Activated T-cell treated with anti-CD3 and anti-CD28 coated beads for 24 hours (primary cell): ENCODE measurements at places on chromosomes 11 and 22.

DNA sequence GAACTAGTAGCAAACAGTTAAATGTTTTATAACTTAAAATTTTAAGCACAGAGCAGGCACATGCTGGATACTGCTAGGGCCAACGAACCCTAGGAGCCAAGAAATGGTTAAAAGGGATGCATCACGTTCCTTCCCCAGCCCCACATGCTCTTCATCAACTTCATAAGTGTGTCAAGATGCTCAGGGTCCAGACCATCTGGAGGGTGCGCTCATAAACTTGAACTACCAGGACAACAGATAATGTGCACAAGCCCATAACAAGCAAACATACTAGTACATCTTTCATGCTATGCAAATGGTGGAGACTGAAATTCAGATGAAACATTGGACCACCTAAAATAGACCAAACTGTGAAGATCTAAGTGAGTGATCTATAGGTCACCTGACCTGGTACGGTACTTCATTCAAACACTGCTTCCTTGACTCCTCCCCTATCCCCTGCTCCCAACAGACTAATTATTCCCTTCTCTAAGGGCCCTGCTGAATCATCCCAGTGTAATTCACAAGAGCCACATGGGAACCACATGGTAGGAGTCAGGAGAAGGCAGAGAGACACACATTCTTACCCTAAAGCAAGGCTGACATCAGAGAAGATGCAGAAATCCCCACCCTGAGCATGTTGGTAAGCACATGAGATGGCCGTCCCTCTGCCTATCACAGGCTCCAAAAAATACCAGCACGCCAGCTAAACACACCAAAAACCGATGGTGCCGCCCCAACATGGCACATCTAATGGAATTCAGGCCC, 83.9 kb downstream of the ETS1 start:
- no peak for DNase-seq

DNA sequence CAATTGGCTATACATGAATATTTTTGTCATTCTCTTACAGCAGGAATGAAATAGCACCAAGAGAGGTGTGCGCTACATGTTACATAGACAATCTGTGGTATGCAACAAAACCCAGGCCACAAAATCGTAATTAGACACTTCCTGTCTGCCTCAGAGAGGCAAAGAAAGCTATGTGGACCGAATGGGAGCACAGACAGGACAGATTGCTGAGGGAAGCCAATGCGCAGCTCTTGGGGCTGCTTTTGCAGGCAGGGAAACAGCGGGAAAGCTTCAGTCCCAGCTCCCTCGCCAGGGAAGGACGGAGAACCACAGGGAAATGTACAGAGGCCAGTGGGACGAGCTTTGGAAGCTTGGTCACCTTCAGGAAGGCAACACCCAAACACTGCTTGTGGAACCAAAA, 40.9 kb downstream of the SERPINH1 start:
- no peak for DNase-seq

DNA sequence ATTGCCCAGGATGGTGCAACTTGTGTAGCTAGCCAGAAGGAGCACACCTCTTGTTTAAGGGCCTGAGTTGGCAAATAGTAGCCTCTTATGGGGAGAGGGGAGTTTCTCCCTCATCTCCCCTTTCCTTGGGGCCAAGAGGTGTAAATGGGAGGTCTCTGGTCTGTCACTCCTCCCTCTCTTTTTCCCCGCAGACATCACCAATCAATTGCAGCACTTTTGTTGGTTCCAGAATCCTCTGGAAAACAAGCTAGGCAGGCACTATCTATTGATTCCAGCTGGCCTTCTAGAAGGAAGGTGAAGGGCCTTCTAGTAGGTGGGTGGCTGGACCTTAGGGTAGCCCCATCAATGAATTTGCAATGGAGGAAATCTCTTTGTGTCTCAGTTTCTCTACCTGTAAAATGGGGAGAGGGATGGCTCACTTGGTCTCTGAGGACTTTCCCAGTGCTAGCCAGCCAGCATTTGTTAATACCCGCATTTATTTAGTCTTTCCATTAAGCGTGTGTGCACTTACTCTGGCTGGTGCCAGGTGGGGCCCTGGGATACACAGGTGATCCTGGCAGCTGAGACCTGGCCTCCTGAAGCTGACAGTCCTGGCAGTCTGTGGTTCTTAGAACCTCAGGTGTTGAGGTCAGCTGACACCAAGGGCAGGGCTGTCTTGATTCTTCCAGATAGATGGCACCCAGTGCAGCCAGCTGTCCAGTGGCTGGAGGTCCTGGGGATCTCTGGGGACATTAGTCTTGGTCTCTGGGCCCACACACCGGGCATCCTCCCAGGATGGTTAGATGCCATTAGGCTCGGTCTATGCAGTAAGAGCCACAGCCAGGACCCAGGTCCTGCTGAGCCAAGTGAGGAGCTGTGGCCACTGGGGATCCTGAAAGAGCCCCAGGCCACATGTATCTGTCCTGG, 51.7 kb downstream of the TSPAN18 start:
- DNase-seq: no peak

GRCh38 chr11:50423208-50423607, 390.5 kb downstream of the OR4C45 start:
- no peak for DNase-seq

- DNase-seq: no peak
Observed at GRCh38 chr11:129696309-129696989, 119.2 kb upstream of the TMEM45B start.

- no peak for DNase-seq
Observed at GRCh38 chr22:24413736-24414385, 13.5 kb upstream of the ADORA2A start.

- no peak for DNase-seq
Observed at GRCh38 chr11:91243051-91243450, 981.6 kb upstream of the FAT3 start.

DNA sequence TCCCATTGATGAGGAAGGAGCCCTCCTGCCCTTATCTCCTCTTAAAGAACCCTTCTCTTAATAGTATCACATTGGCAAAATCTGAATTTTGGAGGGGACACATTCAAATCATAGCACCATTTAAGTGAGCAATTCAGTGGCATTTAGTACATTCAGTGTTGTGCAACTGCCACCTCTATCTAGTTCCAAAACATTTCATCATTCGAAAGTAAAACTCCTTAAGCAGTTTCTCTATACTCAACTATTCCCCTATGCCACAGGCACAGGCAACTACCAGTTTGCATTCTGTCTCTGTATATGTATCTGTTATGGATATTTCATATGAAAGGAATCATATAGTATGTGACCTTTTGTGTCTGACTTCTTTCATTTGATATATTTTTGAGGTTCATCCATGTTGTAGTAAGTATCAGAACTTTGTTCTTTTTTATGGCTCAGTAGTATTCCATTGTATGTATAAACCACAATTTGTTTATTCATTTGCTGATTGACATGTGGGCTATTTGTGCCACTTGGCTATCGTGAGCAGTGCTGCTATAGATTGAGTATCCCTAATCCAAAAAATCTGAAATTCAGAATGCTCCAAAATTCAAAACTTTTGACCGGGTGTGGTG, 22.9 kb downstream of the FAR1 start:
- DNase-seq: no peak
